Lower lobe of right lung (tissue), 2 donors: ENCODE measurements at places on chromosomes 6 and 20. TPM values are rescaled to one million over a fixed set of nuclear protein-coding genes. Genes with fewer than 3 reads are reported as not detected.

DNA sequence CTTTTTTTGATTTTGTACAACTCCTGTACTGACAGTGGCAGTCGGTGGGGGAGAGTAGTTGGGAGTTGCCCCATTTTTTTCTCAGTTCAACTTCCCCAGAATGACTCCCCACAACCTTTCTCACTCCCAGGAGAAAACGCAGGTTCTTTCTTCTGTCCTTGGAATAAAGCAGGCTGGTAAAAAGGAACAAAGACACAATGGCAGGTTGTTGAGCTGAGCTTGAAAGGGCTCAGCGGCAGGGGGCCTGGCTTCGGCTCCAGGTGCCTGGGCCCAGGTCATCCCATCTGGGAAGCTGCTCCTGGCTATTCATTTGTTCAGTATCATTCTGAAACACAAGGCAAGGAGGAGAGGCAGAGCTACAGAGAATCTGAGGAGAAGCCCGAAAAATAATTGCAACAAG is 46.2 kb downstream of the PROKR2 start:
- H3K36me3 ChIP-seq, result no peaks in the 10 kb centered on the region
- H3K27ac ChIP-seq, result no peak overlapping the region
- no peaks in the 10 kb centered on the region for H3K27me3 ChIP-seq
- H3K4me3 ChIP-seq, result no peak overlapping the region
- no peak for DNase-seq

DNA sequence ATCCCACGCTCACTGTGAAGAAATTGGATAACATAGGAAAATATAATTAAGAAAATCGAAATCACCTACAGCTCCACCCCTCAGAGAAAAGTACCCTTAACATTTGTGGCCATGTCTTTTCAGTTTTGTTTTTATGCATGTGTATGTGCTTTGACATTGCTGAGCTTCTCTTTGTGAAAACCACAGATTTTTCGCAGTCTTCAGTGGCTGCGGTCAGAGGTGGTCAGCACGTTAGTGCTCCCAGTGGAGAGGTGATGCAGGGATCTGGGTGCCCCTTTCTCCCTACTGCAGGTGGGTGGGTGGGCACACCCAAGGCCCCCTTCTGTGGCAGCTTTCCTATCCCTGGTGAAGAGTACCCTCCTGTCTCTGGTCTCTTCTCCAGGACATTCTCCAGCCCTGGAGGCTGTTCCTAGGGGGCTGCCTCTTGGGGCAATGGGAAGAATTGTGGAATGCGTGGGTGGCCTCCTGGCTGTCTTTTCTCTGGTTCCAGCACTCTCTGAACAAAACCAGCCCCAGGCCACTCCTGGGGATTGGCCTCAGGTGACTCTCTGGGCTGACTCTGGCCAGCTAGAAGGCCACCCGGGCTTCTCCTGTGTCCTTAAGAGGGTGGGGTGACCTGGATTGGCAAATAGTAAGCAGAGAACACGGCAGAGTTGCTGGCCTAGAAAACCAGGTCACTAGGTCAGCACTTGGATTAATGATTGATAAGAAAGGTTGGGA is 49.8 kb upstream of the FANCE start:
- peaks cover 13% of the 10 kb centered on the region for H3K4me1 ChIP-seq
- no peaks in the 10 kb centered on the region for H3K27me3 ChIP-seq
- H3K36me3 ChIP-seq, result peaks cover 3% of the 10 kb centered on the region

GRCh38 chr6:14966906-14967711 is 278.8 kb upstream of the JARID2 start:
- H3K4me3 ChIP-seq, result no peak overlapping the region
- no peaks in the 10 kb centered on the region for H3K36me3 ChIP-seq
- H3K4me1 ChIP-seq, result no peaks in the 10 kb centered on the region

GRCh38 chr6:151498327-151498726 is 4.5 kb downstream of the CCDC170 start:
- peaks cover 8% of the 10 kb centered on the region for H3K4me1 ChIP-seq
- peak overlapping the region; percentile 32 for H3K27ac ChIP-seq
- no peak for DNase-seq
- H3K36me3 ChIP-seq, result no peaks in the 10 kb centered on the region
- peaks cover 10% of the 10 kb centered on the region for H3K27me3 ChIP-seq

WFDC5 gene
- 1.6 TPM for total RNA-seq

KIF25 gene
- total RNA-seq, result 0.56 TPM

ELOVL2 gene
- 0.21 TPM for total RNA-seq

EPB41L1 gene
- 68.9 TPM for total RNA-seq

ULBP2 gene
- total RNA-seq, result 2.2 TPM
